ENCODE measurements at places on chromosomes 11 and 22.

GRCh38 chr11:39628311-39628710, 1831.1 kb downstream of the LRRC4C start:
- DNase-seq = no peak

DNA sequence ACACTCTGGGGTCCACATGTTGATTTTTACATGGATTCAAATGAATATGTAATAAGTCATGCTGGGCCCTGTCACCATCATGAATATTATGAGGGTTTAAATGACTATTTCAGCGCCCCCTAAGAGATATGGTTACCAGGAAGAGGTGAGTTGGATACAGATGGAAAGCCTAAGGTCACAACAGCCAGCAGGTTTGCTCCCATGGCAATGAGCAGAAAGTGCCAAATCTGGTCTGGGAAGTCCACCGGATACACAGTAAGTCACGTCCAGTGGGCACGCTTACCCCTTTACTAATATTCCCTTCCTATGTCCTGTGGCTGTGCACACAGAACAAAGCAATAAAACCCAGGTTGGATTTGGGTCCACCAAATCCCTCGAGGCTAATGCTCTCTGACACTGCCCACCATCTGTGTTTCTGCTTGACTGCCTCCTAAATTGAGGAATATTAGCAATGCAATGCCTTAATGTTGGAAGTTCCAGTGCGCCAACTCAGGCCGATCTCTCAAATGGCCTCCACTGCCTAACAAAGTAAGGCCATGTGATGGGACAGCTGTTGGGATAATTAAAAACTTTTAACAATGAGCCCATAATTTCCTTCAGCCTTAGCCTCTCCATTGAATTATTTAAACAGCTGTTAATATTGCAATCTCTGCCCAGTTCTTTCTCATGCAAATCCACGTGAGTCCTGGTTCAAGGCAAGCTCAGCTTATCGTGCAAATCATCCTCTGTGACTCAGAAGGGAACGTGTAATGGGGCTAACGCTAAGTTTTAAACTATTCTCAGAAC, 97.6 kb downstream of the SLC1A2 start:
- DNase-seq = no peak

- DNase-seq = no peak
These were observed 13.0 kb downstream of the SCN4B start for GRCh38 chr11:118139578-118139977.

DNA sequence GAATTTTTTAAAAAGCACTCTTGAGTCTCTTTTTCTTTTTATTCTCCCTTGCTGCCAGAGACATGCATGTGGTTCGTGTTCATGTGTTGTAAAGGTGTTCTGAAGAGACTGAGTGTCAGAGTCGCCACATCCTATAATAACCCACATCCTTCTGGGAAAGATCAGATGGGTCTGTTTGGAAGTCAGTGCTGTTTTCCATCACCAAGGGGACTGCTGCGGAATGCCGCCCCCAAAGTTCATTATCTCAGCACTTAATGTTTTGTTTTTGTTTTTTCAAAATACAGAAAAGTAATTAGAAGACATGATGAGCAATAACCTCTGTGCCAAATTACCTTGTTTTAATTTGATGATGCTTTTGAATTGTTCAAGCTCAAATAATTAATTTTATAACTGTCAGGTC, 56.9 kb upstream of the EIF3M start:
- no peak for DNase-seq

GRCh38 chr11:37141707-37142106, 543.7 kb upstream of the RAG2 start:
- DNase-seq = no peak

DNA sequence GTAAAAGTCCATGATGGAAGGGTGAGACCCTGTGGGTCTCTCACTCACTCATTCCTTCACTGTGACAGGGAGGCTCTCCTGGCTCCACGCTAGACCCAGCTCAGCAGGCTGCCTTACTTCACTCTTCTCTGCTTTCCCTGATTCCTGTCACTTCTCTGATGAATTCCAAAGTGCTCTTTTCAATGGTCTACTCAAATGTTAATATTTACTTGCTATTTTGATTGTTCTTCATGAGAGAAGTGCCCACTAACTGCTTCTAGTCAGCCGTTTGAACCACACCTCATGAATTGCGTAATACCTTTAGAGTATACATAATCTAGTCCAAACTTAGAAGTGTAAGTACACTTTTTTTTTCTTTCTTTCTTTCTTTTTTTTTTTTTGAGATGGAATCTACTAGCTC, 1350.2 kb upstream of the RAG2 start:
- no peak for DNase-seq

DNA sequence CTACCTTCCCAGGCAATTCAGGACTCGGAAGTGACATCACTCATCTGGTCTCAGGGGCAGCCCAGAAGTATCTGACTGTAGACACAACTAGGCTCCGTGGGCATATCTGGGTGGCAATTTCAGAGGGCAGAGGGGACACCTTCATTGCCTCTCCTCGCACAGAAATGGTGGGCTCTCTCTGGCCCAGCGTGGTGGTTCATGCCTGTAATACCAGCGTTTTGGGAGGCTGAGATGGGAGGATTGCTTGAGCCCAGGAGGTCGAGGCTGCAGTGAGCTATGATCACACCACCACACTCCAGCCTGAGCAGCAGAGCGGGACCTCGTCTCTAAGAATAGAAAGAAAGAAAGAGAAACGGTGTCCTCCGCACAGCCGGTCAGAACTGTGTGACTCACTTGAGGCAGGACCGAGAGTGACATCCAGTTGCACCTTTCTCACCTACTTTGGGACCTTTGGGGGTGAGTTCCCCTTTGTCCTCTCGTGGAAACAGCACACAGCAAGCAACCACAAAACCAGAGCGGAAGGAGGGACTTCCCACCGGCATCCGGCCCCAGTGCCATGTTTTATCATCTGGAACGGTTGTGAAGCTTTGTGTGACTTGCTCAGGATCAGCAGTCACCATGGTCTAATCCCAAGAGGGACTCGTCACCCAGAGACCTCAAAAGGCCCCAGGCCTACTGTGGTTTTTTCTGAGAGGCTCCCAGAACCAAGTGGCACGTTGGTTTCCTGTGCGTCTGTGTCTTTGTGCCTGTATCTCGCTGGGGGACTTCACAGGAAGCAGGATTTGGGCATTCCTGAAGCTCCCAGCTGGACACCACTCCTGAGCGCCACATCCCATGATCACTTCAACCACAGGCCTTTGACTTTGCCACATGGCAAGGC, 38.4 kb upstream of the EMID1 start:
- peak; percentile 25 for DNase-seq

Measured in central memory CD4-positive, alpha-beta T cell (primary cell).